ENCODE measurements at places on chromosomes 1 and 21.

DNA sequence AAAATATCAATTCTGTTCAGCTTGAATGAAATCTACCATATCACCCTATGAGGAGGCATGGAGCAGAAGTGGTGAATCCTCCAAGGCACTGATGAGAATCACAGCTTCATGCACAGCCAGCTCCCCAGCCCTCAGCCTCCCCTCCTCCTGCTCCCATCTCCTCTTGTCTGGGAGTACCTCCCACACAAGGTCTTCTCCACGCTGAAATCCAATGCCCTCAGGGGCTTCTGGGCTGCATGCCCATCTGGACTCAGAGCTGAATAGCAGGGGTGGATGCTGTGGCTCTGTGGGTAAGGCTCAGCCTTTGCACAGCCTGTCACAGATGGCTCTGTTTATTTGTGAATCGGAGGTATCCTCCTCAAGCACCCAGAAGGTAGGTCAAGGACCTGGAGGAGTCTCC is 48.6 kb downstream of the KCNC4 start:
- peak; percentile 93 for DNase-seq

DNA sequence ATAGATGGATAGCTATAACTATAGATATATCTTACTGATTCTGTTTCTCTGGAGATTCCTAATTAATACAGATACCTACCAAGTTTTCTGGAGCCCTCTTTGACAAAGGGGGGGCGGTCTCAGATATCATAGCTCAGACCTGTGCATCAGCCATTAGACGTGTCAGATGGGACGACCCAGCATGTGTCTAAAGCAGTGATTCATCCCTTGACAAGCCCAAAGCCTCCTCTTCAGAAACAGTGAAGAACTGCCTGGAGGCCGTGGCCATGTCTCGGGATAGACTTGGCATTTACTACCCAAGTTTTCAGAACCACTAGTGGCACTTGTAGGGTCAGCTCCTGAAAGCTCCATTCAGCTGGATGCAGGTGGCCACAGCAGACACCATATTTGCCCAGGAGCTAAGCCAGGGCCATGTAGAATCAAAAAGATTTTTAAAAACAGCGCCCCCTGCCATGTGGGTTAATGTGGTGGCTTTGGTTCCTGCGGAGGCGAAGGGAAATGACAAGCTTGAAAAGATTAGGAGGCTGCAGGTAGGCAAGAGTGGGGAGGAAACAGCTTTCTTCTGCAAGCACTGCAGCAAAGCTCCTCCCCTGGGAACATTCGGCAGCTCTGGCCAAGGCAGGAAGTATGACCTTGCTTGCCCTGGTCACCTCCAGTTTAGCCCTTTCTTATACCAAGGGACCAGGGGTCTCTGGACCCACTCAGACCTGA is 82.2 kb downstream of the FBXO2 start:
- DNase-seq, result peak; percentile 60

DNA sequence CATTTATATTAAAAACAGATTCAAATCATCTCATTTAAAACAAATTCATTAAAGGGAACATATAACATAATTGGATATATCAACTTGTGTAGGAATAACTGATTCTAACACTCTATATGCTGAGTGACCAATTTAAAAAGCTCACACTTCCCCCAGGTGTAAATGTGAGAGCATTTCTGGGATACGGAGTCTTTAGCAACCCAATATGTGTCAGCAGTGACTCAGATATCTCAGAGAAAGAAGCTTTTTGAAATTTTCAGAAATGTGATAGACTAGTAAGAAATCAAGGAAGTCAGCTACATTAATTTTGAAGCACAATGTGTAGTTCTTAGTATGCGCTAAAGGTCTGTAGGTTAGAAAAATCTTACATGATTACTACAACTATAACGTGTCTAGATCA is 87.9 kb upstream of the SERTAD4 start:
- no peak for DNase-seq

DNA sequence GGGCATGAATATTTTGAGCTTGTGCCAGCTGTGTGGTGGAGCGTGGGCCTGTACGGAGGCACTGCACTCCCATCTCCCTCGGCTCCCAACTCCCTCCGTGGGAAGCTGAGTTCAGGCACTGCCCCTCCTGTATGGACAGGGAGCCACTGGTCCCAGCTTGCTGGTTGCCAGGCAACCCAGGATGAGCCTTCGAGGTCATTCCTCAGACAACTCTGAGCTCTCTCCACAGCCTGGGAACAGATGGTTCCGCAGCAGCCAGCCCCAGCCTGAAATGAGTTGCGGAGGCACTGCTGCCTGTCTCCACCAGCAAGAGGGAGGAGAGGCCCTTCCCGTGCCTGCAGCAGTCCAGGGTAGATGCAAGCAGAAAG is 58.4 kb upstream of the TENT5B start:
- DNase-seq, result peak; percentile 73

GRCh38 chr1:234498448-234499118 is 19.6 kb upstream of the TARBP1 start:
- DNase-seq, result no peak

GRCh38 chr1:198934901-198935305 is 296.1 kb downstream of the PTPRC start:
- peak; percentile 85 for DNase-seq

GRCh38 chr1:24074817-24075589 is 36.9 kb downstream of the MYOM3 start:
- peak; percentile 12 for DNase-seq

- peak; percentile 83 for DNase-seq
Observed at GRCh38 chr1:19338323-19338762, 26.2 kb downstream of the SLC66A1 start.

GRCh38 chr1:23291706-23292105 is 52.4 kb downstream of the HNRNPR start:
- DNase-seq, result no peak

DNA sequence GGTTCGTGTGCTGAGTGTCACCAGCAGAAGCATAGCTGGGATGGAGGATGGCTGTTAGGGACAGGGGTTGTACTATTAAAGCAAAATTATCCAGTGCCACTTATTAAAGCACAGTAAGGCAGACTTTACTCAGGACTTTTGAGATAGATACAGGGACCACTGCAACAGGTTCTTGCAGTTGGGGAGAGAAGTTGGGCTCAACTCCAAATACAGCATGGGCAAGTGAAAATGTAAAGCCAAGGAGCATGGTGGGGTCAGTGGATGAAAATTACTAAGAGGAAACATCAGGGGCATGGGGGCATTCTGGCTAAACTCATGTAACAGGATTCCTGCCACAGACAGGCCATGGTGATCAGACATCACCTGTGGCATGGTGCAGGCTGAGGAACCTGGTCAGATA is 15.0 kb upstream of the REN start:
- no peak for DNase-seq

DNA sequence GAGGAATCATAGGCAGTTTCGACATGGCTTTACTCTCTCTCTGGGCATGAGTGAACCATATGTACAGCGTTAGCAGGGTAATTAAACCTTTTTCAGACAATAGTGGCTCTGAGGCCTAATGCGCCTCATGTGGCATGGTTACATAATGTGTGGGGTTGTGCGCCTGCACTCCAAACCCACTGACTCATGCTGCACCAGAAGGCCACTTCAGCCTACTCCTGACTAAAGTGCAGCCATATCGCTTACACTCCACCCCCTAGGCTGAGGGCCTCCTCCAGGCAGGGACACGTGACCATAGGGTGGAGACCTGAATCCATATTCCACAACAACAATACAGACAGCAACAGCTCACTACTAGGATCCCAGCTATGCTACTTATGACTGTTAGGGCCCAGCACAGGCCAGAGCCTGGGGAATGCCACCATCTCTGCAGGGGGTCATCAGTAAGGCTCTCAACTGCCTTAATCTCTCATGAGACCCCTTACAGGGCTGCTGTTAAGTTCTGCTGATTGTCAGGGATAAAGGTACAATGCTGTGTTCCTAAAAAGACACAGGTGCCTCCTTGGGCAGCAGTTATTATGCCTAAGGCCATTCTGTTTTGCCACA is 13.4 kb upstream of the ODF2L start:
- DNase-seq, result peak; percentile 75

DNA sequence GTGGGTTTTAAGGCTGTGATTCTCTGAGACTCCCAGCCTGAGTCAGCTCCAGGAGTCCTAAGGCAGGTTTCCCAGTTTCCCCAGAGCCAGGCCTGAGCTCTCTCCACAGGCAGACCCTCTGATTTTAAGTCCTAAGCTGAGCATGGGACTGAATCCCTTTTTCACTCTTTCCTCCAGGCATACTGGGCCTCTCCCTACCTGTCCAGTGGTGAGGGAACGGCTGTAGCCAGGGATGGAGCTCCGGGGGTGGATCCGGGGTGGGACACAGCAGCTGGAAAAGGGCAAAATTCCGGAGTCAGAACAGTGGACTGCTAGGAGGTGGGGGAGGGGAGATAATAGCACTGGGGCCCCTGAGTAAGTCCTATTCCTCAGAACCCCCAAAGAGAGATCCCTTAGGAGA is 30.0 kb downstream of the DLGAP3 start:
- DNase-seq, result no peak

GRCh38 chr21:21010698-21011097 is 12.5 kb downstream of the NCAM2 start:
- peak; percentile 79 for DNase-seq

GRCh38 chr1:78047106-78047505 is 1.3 kb downstream of the GIPC2 start:
- no peak for DNase-seq

DNA sequence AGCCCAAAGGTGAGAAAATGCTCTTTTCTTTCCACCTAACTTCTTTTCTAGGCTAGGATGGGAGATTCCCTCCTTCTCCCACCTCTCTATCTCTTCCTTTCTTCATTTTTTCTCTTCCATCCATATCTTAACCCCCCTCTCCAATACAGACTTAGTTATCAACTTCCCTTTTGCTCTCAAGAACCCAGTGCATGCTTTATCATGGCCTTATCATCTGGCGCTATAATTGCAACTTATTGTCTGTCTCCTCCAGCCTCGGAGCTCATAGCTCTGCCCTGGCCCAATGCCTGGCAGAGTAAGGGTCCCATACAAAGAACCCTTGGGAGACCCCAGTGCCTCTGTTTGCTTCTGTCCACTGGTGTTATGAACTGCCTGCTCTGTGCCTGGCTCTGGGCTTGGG is 71.0 kb upstream of the NFASC start:
- no peak for DNase-seq

GRCh38 chr21:30337772-30338171 is 278 bp upstream of the KRTAP27-1 start:
- DNase-seq, result no peak

DNA sequence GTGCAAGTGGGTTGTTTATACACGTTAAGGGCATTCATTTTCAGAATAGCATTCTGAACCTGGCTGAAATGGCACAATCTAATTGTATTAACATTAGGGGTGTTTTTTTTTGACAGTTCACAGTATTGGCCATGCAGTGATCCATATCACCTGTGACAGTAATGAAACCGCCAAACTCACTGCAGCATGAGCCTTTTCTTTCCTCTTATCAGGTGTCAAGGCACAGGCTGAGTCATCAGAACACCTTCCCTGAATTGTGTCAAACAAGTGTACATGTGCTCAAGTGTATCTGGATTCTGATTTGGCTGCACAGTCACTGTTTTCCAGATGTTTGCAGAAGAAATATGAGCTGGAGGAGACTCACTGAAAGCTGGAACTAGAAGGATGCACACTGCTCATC is 47.7 kb upstream of the C8B start:
- DNase-seq, result no peak

DNA sequence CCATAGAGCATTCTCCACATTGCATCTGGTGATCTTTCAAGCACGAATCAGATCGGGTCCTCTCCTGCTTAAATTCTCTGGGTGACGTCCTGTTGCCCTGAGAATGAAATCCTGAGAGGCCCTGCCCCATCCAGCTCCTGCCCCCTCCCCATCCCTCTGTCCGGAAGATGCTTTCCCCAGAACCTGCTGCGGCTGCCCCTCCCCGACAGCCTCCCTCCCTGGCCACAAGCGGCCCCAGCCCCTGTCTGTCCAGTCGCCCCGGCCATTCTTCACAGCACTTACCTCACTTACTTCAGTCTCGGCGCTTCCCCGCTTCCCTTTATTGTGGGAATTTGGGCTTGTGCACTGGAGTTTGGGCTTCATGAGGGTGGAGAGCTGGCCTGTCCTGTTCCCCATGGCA is 40.3 kb downstream of the TAS1R2 start:
- DNase-seq, result no peak

DNA sequence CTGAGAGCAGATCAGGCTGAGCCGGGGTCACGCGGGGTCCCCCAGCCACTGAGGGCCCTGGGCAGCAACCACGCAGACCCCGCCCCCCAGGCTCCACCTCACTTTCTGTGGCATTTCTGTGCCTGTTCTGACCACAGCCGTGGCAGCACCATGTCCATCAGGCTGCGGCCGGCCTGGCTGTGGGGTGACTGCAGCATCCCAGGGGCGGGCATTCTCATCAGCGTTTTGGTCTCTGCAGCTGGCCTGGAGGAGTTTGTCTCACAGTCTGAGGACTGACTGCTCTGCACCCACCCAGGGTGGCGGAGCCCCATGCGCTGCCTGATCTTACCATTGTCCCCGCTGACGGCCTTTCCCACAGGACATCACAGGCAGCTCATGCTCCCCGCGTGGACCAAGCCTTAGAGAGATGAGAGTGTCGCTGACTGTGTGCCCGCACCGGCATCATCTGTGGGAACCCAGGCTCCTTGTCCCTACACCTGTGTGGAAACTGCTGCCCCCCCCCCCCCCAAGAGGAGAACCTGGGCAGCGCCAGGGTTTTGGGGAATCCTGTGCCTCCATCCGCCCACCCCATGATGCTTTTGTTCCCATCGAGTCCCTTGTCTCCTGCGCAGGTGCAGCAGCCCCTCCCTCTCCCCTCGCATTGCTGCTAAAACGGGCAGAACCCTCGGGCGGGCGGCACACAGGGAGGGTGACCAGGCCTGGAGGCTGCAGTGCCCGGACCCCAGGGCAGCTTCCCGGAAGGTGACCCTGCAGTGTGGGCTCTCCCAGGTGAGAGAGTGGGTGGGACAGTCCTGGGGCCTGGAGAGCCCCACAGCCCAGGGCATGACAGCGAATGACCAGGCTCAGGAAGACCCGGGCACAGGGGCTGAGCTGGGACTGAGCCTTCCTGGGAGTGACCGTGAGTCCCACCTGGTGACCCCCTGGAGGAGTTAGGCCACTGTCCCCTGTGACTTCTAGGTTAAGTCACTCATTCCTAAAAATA is 1.8 kb downstream of the KRTAP10-1 start:
- no peak for DNase-seq

DNA sequence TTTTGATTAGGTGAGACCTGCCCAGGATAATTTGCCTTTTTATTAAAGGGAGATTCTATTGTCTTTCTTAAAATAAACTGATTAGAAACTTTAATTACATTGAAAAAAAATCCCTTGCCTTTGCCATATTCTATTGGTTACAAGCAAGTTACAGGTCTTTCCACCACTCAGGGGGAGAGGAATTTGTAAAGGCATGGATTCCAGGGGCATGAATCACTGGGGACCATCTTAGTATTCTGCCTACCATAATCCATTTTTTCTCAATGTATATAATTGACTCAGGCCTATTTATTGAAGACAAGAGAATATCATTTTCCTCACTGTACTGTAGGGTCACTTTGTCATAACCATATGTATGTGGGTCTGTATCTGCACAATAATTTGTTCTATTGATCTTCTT is 124.3 kb upstream of the PDE4B start:
- no peak for DNase-seq

- peak; percentile 20 for DNase-seq
Observed at GRCh38 chr1:9721606-9722377, 70.3 kb downstream of the PIK3CD start.
